ENCODE measurements at places on chromosomes 7 and 10. TPM values are rescaled to one million over a fixed set of nuclear protein-coding genes. Genes with fewer than 3 reads are reported as not detected.
A peak's percentile ranks its signal among the peaks of the same experiment; 100 is the strongest.

Gene CHRM2
- not detected for total RNA-seq

DNA sequence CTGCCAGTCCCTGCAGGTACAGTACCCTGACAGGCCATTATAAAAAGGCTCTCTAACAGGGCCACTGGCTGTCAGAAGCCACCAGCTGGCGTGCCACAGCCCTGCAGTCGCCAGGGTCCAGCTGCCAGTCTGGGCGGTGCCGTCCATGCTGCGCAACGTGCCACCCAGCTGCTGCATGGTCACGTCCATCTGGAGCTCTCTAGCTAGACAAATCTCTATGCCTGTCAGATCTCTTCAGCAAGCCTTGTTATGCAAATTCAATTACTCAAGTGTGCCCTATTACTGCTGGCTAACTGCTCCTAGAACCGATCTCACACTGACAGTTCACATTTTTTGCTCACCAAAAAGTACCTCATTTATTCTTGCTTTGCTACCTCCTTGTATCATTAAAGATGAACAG, 75.9 kb downstream of the HIBADH start:
- DNase-seq, result no peak

- DNase-seq, result no peak
Measured at GRCh38 chr10:31135171-31135570, 103.5 kb upstream of the ZNF438 start.

DNA sequence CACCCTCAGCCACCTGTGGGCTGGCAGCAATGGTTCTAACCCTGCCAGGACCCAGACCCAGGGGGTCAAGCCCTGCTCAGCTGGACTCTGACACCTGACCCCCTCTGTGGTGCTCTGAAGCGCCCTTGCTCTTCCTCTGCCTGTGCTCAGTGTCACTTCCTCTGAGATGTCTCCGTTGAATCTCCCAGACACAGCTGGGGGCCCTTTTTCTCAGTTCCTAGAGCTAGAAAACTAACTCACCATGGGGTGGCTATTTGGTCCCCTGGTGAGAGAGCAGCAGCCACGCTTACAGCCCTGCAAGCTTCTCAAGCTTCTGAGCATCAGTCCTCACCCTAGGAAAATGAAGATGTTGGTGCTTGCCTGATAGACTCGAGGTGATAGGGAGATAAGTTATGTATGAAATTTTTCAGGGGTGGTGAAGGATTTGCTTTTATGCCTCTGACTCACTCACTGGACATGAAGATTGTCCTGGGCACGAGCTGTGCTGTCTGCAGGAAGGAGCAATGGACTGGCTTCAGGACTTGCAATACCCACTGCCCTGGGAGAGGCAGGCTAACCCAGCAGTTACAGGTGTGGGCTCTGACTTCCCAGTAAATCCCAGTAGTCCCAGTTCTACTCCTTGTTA, 29.6 kb downstream of the COL13A1 start:
- DNase-seq, result no peak

- peak; percentile 75 for DNase-seq
Measured at GRCh38 chr10:6014241-6014761, 37.0 kb upstream of the IL15RA start.

Gene TMEM196
- total RNA-seq, result not detected

DNA sequence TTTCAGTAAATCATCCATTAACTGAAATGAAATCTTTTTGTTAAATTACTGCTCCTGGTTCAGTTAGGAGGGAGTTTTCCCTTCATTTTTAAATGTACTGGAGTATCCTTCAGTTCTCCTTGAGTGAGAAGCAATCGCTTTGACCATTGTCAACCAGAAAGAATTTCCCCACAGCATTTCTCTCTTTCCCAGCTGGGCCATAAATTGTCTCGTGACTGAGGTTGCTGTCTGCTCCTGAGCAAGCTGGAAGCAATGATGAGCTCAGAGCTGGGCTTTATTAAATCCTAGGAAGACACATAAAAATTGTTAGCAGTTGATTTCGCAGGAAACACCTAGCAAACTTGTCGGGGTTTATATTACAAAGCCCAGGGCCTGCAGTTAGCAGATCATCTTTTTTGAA, 102.0 kb upstream of the INSYN2A start:
- no peak for DNase-seq

- DNase-seq, result no peak
Measured at GRCh38 chr10:121835376-121835775, 92.5 kb downstream of the ATE1 start.

All from dermis blood vessel endothelial cell (primary cell).